Stimulated activated CD8-positive, alpha-beta memory T cell treated with anti-CD3 and anti-CD28 coated beads, Interleukin-2, amount 100 ng/mL, for 1 hour (primary cell): ENCODE measurements at places on chromosomes 2 and 18.

- no peak for DNase-seq
These were observed 85.7 kb downstream of the COPS8 start for GRCh38 chr2:237171396-237171795.

GRCh38 chr2:213763354-213763753 lies 479.1 kb downstream of the SPAG16 start:
- DNase-seq = no peak

DNA sequence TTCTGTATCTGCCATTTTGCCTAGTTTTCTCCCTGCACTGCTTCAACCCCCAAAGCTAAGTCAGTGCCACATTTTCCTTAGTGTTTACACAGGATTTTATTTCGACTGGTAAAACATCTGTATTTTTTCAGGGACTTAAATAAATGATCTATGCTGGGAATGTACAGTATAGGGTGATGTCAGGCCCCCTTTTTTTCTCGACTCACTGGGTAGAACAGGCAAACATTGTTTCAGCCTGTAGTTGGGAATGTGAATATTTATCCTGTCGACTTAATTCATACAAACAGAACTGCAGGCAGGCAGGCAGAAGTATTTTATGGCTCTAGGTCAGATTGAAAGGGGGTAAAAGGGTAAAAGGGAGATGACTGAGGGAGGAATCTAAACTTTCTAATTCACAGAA lies 123.5 kb upstream of the ZFP36L2 start:
- DNase-seq = no peak

DNA sequence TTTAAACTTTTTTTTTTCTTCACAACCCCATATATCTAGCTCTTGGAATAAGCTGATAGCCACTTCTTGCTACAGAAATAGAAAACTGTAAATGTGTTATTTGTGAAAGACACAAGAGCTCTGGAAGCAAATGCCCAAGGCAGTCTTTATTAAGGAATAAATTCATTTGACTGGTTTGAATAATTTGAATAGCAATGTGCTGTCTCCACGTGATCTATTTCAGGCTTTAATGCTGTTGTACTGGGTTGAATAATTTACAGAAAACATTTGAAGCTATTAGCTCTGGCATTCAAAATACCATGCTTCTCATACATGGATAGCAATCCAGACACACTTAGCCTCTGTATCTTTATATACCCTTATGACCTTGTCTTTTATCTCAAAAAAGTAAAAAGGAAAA lies 366.7 kb upstream of the KCNJ3 start:
- DNase-seq = no peak

DNA sequence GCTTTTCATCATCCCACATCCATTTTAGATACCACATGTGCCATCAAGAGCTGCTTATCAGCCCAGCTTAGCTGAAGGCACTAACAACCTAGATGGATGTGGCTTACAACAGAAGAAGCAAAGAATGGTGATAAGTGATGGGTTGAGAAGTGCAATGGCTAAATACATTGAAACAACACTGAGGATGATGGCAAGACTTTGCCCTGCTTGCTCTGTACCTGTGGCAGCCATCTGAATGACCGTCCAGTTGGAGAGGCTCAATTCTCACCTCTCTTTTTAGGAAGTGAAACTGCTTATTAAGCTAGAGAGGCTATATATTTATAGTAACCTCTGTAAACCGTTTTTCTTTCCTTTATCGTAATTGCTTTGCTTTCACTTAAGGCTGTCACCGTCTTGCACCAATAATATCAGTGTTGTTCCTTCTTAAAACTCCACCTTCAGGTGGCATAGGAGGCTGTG lies 5.7 kb downstream of the GPATCH11 start:
- no peak for DNase-seq

- DNase-seq = no peak
These were observed 249.8 kb downstream of the ANAPC1 start for GRCh38 chr2:111634050-111634794.

DNA sequence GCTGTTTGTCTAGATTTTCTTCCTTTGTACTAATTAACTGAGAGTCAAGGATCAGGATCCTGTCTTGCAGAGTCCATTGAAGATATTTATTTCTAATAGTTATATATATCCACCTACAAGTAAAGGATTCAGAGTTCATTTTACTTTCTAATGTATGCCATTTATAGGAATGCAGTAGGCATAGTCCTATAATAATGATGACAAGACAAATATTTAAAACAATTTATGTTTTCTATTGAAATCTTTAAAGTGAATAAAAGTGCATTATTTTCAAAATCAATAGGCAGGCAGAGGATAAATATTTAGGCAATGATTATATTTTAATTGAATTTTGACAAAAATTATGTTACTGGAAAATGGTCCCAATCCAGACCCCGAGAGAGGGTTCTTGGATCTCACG lies 1430.8 kb upstream of the NXPH2 start:
- no peak for DNase-seq

GRCh38 chr2:66803726-66804125 lies 368.8 kb downstream of the MEIS1 start:
- DNase-seq = no peak

DNA sequence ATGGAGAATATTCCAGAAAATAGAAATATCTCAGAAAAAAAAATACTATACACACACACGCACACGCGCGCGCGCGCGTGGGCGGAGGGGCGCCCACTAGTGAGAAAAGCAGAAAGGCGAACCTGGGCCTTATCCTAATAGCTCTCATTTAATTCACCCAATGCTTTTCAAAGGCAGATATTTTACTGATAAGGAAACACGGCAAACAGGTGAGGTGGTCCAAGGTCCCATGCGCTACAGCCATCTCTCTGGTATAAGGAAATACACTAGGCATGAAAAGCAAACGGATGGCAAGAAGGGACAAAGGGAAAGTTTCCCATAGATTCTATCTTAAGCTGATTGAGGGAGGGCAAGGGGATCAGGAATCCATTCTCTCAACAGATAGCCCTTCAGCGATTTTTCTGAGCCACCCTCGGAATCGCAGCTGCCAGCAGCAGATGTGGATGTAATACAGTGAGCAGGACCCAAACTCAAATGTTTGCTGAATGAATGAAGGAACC lies 136.7 kb downstream of the TMEM247 start:
- DNase-seq = no peak

DNA sequence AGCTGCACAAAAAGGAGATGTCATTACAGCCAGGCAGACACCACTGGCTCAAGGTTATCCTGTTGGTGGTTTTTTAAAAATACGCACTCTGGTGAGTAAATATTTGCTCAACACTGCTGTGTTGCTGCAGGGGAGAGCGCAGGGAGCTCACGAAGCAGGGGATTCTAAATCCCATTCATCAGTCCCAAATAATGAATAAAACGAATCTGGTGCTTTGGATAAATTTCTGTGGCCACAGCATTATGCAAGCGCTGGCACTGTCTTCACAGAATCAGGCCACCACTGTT lies 256.2 kb downstream of the HDAC4 start:
- no peak for DNase-seq

DNA sequence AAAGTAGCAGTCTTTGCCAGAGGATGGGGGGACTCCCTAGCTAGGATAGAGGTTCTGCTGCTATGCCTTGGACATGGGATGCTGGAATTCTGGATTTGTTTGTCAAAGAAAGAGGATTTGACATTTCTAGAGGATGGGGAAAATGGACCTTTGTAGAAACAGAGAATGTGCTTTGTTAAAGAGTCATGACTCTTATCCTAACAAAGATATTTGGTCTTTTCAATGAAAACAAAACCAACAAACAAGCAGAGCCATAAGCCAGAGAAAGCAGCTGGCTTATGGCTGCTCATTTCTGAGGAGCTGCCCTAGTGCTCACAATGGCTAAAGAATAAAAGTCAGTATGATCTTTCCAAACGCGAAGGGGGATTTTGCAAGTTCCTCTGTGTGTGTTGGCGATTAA lies 40.8 kb upstream of the MAPRE2 start:
- no peak for DNase-seq

GRCh38 chr2:201952187-201952586 lies 81.5 kb upstream of the FZD7 start:
- no peak for DNase-seq

- DNase-seq = no peak
These were observed 471.7 kb downstream of the THSD7B start for GRCh38 chr2:137237055-137237454.

GRCh38 chr2:26765475-26766200 lies 1.6 kb downstream of the SLC35F6 start:
- DNase-seq = no peak

DNA sequence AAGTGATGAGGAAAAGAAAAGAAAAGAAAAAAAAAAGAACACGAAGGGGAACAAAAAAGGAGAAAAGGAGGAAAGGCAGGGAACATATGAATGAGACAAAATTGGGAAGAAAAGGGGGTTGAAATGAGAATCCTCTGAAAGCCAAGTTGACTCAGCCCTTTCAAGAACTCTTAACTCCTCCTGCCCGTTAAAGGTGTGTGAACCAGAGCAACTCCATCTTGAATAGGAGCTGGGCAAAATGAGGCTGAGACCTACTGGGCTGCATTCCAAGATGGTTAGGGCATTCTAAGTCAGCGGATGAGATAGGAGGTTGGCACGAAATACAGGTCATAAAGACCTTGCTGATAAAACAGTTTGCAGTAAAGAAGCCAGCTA lies 4.0 kb upstream of the POLE4 start:
- DNase-seq = no peak

DNA sequence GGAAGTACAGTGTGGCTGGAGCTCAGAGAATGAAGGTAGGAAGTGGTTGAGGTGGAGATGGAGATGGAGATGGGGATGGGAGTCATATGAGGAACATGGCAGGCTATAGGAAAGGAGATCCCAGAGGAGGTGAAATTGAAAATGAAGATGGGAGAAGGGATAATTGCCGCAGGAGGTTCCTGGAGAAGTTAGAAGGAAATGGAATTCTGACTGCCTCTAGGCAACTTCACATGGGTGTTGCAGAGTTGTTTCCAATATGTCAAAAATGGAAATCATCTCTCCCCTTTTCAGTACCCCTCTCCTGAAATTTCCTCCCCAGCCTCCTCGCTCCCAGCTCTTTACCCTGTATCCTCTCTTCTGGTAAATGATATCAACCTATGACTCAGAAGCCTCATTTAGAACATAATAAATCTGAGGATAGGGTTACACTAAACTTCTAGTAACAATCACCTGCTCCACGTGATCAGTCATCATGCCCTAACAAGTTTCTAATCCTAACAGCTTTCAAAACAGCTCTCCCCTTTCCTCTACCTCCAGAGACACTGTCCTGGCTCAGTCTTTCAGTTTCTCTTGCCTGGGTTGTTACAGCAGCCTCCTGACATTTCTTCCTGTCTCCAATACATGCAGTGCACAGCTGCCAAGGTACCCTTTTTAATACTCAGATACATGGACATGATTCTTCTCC lies 201.9 kb upstream of the RBMS1 start:
- no peak for DNase-seq

- DNase-seq = no peak
These were observed 943.9 kb downstream of the EPHA4 start for GRCh38 chr2:220628252-220628651.

GRCh38 chr2:54541995-54542394 lies 85.9 kb downstream of the SPTBN1 start:
- no peak for DNase-seq

- DNase-seq = no peak
These were observed 12.7 kb upstream of the FHOD3 start for GRCh38 chr18:36284671-36285295.

DNA sequence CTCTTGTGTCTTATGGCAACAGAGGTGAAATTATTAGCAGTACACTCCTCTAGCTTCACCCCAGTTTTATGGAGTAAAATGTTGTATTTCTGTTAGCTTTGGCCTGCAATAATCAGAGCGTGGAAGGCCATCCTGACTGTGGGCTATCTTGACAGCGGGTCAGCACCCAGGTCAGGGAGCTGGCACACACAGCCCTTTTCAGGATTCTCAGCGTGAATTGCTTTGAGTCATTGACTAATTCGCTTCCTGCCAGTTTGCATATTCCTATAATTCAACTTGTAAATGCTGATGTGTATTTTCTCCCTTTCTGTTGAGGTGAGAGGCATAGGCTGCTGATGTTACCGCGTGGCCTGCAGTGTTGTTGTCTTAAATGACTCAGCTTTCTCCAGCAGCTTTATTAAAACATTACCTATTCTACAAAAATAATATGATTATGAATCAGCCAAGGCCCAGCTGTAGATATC lies 109.6 kb upstream of the EML6 start:
- DNase-seq = no peak

DNA sequence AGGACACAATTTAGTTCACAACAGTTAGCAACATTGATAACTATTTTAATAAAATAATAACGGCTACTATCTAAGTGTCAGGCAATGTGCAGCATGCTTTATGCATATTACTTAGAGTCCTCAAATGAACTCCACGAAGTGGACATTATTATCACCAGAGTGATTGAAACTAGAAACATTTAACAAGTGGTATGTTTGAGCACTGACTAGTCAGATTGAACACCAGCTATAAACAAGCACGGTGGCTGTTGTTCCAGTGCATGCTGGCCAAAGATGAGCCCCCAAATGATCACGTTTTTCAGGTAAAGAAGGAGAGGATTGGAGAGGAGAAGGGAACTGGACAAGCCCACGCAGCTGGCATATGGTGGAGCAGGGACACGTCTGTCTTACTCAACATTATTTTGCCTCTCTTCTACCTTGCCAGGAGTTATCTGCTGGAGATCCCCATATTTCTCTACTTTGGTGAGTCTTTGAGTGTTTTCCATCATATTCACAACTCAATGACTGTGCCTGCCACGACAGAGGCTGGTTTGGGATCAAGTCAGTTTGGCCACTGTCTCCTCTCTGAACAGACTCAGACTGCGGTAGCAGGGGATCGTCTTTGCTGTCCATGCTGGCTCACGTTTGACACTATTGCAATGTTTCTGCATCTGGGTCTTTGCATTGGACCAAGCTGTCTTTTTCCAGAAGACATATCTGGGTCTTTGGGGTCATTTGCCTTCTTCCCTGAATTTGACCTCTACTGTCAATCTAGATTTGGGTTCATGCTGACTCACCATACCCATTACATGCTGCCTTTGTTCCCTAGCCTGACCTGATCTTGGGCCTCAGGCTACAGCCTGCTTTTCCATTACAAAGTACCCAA lies 66.0 kb upstream of the ACSL3 start:
- DNase-seq = no peak

DNA sequence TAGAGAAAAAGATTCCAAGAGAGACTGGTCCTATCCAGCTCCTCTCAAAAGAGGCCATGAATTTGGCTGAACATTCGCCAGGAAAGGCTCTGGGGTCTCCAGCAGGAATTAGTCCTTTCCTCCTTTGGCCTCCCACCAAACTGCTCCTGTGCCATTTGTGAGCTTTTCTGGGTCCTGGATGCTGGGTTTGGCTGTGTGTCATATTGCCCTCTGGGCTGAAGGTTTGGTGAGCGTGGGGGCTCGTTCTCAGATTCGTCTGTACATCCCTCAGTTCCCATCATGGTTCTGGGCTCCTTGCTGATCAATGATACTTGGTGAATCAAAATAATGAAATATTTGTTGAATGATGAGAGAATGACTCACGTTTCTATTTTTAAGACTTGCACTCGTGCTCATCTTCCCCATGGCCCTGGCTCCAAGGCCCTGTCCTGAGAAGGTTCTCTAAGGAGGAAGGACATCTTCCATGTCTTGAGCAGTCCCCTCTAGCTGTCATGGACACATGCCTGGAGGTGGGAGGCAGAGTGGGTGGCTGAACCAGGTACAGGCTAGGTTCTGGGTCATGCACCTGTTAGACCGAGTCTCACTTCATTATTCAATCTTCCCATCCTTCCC lies 47.8 kb upstream of the RHOB start:
- DNase-seq = no peak

- DNase-seq = no peak
These were observed 27.9 kb downstream of the PIEZO2 start for GRCh38 chr18:11121443-11121849.
